ENCODE measurements at places on chromosomes 12 and 14.

DNA sequence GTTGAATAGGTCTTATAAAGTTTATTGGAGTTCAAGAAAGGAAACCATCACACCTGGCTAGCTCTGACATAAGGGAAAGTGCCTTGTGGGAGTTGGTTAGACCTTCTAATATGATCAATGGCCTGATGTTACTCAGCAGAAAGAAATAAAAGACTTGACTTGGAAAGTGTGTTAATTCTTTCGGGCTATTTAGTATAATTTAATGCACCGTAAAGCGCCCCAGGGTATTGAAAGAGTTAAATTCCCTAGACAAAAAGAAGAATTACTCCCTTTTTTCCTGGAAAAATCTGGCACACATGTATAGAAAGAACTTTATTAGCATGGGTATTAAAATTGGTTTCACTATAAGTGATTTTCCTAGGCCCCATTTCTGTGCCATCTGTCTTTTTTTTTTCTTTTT lies 1125.7 kb upstream of the FLRT2 start:
- no peak for DNase-seq

GRCh38 chr12:94982456-94982855 lies 21.0 kb downstream of the NDUFA12 start:
- DNase-seq, result no peak

DNA sequence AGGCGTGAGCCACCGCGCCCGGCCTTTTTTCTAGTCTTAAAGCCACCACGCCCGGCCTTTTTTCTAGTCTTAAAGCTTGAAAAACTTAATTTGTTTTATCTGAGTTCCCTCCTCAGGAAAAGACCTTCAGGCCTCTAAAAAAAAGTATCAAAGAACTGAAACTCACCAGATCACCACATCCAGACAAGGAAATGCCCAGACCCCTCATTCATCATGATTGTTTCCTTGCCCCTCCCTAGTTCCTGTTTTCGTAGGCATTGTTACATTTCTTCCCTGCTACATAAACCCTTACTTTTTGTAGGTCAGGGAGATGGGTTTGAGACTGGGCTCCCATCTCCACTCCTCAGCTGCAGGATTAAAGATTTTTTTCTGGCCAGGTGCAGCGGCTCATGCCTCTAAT lies 21.1 kb upstream of the VWF start:
- DNase-seq, result no peak

DNA sequence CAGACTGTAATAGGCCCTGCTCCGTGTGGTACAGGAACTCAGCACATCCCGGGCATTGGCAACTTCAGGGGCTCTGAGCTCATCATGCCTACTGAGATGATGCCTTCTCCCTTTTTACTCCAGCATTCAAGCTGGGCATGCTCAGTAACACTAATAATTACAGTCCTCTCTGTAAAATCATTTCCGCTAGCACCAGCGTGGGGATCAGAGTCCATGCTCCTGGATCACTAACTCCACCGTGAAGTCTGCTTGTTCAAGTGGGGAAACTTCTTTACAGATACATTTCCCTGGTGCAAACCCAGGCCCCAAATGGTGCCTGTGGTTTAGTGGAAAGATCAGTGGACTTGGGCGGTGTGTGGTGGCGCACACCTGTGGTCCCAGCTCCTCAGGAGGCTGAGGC lies 16.7 kb downstream of the CLSTN3 start:
- no peak for DNase-seq

GRCh38 chr14:102215576-102216250 lies 76.0 kb downstream of the WDR20 start:
- no peak for DNase-seq

DNA sequence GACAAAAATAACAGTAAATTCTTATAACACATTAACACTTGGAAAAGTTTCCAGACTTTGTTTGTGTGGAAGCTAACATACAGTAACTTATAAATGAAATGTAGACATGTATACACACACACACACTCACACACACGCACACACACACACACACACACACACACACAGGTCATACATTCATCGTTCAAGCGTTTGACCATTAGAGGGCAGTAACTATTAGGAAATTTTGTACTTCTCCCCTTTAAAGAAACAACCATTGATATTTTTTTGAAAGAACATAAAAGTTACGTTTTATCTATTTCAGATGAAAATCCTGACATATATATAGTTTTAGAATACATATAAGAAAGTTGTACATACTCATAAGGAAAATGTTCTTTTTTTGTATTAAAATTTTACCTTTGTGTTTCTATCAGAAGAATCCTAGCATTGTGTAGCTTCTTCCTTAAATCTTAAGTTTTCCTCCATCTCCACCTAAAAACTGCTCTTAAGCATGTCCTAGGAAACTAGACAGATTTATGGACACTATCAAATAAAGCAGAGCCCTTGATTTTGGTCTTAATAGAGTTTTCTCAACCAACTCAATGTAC lies 29.0 kb downstream of the PTPRQ start:
- no peak for DNase-seq

- DNase-seq, result no peak
Observed at GRCh38 chr14:23432946-23433345, 2.5 kb downstream of the MYH7 start.

DNA sequence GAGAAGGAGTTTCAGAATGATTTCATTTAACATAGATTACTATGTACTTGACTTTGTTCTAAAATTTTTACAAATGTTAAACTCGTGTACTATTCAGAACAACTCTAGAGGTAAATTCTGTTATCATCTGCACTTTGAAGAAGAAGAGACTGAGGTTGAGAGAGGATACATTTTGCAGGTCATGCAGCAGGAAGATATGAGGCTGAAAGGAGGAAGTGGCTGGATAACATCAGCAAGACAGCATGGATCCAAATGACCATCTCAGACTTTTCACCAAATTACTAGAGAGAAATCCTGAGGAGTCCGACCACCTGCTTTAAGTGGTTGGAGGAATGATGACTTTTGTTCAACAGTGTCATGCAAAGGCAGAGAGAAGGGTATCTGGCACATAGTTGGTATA lies 84.9 kb downstream of the ASCL4 start:
- no peak for DNase-seq

- no peak for DNase-seq
Observed at GRCh38 chr12:41619705-41620104, 431.6 kb downstream of the PDZRN4 start.

DNA sequence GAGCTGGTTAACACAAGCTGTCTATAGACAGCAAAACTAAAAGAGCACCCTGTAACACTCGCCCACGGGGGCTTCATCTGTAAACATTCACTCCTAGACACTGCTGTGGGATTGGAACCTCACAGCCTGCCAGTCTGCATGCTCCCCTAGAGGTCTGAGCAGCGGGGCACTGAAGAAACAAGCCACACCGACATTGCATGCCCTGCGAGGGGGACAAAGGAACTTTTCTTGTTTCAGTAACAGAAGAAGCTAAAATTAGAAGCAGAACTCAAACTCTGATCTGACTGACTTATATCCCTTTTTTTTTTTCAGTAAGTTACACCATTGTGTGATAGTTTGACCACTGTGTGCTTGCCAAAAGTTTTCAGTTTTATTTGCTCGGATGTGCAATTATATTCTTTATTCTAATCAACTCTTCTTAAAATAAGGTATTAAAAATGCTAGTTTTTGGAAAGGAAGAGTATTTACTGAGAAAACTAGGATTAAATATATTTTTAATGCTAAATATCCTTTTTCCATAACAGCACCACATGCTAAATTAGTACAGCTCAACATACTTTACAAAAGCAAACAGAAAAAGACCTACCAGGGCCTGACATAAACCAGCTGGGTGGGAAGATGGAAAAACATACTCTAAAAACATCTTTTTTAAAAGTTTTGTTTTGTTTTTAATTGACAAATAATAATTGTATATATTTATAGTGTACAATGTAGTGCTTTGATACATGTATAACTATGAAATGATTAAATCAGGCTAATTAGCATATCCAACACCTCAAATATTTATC lies 100.2 kb downstream of the EPS8 start:
- no peak for DNase-seq

- no peak for DNase-seq
Observed at GRCh38 chr14:79570648-79571047, 640.7 kb downstream of the DIO2 start.

- no peak for DNase-seq
Observed at GRCh38 chr14:56268039-56268438, 149.8 kb downstream of the PELI2 start.

- no peak for DNase-seq
Observed at GRCh38 chr12:94566345-94566744, 84.0 kb downstream of the TMCC3 start.

- no peak for DNase-seq
Observed at GRCh38 chr14:71586131-71586897, 345.9 kb upstream of the RGS6 start.

- peak; percentile 37 for DNase-seq
Observed at GRCh38 chr12:128791395-128792322, 32.1 kb downstream of the SLC15A4 start.

- no peak for DNase-seq
Observed at GRCh38 chr14:105055334-105055733, 9.9 kb downstream of the GPR132 start.

DNA sequence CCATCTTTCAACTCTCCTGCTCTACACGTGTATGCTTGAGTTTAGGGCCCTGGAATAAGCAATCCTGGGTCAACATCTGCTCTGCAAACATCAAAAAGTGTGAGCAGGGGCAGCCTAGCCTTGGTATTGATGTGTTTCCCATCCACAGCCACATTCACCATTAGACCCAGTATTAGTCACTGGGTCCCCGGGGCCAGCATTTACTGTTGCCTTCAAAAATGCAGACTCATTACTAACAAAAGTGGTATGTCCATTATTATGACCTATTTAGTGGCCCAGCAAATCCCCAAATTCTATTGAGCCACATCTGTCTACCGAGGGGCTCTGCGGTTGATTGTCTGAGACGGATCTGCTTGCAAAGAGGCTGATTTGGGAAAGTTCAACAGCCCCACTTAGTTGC lies 661.8 kb downstream of the DIO2 start:
- DNase-seq, result no peak

DNA sequence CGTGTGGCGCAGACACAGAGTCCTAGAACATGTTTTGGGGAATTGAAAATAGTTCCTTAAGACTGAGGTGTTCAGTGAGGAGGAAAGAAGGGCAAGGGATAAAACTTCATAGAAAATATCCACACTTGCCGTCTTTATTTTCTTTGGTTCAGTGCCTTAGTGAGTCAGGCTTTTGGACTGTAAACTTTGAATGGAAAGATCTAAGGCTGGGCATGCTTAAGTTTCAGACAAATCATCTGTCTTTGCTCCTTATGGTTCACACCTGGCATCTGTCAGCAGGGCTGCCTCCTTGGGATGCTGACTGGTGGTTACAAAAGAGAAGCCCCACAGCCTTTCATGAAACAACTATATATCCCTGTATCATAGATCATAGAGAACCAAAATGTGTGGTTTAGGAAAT lies 136.3 kb upstream of the PRICKLE1 start:
- DNase-seq, result no peak

GRCh38 chr12:50999093-50999492 lies 27.1 kb downstream of the SLC11A2 start:
- DNase-seq, result no peak

- DNase-seq, result no peak
Observed at GRCh38 chr12:118748478-118749380, 232.6 kb upstream of the SRRM4 start.

DNA sequence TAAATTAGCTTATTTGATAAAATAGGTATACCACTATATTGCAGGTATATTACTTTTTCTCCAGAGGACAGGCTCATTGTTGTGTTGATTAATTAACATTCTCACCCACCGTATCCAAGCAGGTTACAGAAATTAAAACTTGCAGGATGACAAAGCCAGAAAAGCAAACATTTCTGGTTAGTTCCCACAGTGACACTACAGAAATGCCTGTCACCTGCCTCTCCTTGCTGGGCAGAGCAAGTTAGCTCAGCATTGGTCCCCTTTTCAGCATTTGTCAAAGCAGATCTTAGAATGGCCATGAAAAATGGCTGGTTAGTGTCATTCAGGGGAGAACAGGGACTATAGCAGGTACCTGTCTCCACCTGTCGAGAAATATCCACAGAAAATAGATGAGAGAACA lies 38.8 kb downstream of the RMST start:
- DNase-seq, result no peak

DNA sequence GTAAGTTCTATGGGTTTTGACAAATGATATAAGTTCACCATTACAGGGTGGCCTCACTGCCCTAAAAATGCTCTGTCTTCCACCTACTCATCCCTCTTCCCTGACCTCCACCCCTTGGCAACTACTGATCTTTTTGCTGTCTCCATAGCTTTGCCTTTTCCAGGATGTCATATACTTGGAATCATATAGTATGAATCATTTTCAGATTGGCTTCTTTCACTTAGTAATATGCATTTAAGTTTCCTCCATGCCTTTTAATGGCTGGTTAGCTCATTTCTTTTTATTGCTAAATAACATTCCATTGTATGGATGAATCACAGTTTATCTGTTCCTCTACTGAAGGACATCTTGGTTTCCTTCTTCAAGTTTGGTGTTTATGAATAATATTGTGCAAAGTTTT lies 14.0 kb upstream of the PEX5 start:
- no peak for DNase-seq

- DNase-seq, result no peak
Observed at GRCh38 chr14:53330441-53330840, 177.3 kb upstream of the DDHD1 start.

DNA sequence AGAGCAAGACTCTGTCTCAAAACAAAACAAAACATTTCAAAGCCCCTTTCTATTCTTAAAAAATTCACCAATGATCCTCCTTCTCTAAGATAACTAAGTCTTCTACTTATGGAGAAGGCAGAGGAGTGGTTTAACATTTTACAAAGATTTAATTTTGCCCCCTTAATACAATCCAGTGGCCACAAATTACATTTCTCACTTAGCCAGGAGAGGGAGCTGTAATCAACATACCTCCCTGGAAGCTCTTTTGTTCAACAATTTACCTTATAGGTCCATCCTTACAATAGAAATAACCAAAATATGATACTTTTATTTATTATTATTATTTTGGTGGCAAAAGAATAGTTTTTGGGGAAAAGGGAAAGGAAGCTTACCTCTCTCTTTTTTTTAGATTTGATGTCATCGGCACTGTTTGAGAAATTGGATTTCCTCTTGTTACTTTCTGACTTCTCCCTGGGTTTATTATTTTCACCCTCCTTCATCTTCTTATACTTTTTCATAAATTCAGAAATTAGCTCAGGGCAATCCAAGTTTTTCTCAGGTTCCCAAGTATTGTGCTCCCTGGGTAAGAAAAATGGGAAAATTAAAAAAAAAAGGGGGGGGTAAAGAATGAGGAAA lies 28.1 kb downstream of the CBX5 start:
- DNase-seq, result peak; percentile 8
